ENCODE measurements at places on chromosomes 16 and 17.

DNA sequence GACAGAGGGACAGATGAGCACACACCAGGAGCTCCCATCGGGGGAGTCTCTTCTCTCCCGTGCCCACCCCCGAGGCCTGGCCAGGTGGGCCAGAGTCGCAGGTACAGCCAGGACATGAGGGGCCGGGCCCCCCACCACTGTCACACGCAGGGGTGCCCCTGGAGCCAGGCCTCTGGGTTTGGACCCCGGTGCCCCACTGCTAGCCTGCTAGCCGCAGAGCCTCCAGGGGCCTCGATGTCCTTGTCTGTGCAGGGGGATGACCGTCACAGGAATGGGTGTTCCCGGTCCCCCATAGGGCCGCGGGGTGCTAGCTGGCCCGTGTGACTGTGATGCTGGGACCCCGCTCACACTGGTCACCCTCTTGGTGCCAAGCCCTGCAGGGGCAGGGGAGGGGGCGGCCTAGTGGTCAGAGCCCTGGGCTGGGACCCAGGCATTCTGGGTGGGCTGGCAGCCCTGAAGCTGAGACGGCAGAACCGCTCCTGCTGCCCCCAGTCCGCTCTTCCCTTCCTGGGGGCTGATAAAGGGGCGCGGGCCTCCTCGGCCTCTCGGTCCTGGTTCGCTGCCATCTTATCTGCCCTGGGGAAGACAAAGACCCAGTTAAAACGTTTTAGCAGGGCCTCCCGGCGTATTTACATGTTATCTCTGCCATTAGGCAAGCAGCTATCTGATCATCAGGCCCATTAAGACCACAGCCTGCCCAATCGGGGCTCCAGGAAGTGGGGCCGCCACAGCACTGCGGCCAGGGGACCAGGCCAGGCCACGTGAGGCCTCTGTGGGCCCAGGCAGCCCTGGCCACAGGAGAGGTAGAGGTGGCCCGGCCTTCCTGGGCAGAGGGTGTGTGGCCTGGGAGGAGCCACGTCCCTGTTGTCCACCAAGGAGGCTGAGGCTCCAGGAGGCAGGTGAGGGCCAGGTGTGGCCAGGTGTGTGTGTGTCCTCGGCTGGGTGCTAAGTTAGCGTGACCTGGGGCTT lies 57.2 kb upstream of the ZC3H18 start:
- no peak for DNase-seq

DNA sequence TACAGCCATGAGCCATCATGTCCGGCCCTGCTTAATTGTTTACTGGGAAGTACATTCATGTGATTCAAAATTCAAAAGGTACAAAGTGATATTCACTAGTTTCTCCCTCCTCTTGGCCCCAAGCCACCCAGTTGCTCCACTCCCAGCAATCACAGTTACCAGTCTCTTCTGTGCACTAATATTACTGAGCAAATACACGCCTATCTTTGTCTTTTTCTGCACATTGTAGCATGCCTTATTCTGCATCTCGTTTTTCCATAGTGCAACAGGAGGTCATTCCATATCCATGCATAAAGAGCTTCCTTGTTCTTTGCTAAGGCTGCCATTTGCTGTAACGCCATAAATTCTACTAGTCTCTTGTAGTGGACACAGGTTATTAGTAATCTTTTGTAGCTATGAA lies 2.2 kb upstream of the ALOX15 start:
- DNase-seq, result no peak

GRCh38 chr17:61593426-61593825 lies 2.4 kb upstream of the NACA2 start:
- DNase-seq, result no peak

GRCh38 chr17:8408371-8408770 lies 10.7 kb upstream of the RNF222 start:
- DNase-seq, result no peak

DNA sequence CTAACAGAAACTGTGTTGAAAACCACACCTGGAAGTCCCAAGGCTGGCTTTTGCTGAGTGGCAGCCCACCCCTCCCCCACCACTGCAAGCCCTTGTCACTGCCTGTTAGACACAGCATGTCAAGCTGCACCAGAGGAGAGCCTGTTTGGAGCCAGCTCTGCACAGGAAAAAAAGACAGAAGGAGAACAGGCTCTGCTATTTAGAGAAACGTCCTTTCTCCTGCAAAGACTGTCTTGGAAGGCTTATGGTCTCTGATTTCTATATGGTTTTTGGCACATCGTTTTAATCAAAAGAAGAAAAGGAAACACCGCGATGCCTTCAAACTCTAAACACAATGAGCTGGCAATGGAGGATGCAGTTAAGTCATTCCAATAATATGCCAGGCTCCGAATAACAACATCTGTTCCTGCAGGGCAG lies 275.5 kb downstream of the MAP2K4 start:
- DNase-seq, result no peak

- no peak for DNase-seq
Observed at GRCh38 chr17:33517746-33518145, 224.7 kb upstream of the ASIC2 start.

GRCh38 chr17:11935734-11936406 lies 61.4 kb downstream of the ZNF18 start:
- DNase-seq, result peak; percentile 65
